ENCODE measurements at places on chromosomes 13 and 19.
A peak's percentile ranks its signal among the peaks of the same experiment; 100 is the strongest.

DNA sequence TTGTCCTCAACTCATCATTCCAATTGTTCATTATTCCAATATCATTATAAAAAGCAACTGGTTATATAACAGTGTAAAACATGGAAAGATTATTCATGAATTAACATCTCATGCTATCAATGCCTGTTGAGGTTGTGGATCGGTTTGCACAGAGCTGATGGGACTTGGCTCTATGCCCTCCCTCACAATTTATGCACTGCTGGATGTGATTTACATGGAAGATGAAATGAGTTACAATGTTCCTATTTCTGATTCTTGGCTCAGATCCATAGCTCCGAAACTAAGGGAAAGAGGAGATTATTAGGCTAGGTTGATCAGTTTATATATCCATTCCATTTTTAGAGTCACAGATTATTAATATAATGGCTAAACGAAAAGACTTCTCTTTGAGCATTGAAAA is 38.6 kb downstream of the SCEL start:
- no peak for DNase-seq

DNA sequence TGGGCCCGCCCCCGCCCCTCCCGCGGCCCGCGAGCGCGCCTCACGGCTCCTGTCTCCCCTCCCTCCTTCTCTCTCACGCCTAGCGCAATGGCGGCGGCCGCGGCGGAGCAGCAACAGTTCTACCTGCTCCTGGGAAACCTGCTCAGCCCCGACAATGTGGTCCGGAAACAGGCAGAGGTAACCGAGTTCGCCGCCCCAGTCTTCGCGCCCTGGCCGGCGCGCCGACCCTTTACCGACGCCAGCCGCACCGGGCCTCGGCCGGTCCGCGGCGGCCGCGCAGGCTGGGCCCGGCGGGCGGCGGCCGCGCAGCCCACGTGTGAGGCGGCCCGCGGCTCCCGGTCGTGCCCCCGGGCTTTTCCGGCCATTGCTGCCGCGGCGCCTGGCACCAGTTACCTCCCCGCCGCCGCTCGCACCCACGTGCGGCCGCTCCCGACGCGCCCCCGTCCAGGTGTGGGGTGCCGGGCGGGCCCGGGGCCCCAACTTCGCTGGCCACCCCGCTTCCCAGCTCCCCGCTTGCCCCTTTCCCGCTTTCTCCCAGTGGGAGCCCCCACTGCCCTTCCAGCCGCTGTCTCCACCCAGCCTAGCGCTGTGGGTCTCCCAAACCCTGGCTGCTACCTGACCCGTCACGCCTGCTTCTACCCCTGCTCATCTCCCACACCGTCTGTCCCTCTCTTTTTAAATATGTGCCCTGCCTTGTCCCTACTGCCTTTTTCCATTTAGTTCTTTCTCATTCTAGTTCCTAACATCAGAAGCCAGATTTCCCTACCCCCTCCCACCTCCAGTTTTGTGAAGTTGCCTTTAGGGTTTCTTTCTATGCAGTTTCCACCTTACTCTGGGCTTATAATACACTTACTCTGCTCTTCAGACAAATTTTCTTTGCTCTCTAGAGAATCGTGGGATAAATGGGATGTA is 23.4 kb downstream of the IPO5 start:
- no peak for DNase-seq

GRCh38 chr19:32172566-32173160 is 172.7 kb upstream of the ZNF507 start:
- no peak for DNase-seq

- peak; percentile 51 for DNase-seq
These were observed 4.8 kb upstream of the CEACAM16 start for GRCh38 chr19:44694184-44694579.

DNA sequence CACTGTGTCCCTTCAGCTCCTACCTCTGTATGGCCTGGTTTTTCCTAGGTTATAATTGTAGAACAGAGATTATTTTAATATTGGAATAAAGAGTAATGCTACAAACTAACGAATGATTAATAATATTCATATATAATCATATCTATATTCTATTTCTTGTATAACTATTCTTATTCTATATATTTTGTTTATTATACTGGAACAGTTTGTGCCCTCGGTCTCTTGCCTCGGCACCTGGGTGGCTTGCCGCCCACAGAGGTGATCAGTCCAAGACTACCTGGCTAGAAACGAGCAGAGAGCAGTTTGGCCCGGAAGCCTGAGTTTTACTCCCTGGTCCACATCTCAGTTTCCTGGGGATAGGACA is 3.9 kb upstream of the SLC27A1 start:
- no peak for DNase-seq

DNA sequence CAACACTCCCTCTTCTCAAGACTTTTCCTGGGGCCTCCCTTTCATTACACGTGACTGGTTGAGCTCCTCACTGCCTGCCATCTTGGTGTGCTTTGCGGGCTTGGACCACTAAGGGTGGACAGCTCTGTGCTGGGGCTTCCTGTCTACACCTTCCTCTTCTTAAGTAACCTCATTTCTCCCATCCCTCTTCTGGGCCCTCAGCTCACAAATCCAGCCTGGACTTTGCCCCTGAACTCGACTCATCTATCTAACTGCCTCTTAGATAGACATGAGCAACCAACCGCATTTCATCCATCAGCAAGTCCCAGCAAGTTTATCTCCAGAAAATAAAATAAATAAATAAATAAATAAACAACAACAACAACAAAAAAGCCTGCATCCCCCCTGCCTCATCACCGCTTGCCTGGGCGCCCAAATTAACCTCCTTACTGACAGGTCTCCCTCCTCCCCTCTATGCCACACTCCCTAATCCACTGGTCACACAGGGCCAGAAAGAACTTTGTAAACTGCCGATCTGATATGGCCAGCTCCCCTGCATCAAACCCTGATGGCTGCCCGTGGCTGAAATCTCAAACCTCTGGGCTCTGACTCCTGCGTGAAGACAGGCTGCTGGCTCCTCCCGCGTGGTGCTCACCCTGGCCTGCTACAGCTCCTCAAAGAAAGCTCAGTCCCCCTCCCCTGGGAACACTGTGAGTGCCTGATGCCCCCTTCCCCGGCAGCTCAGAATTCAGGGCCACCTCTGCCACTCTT is 7.8 kb downstream of the ISOC2 start:
- DNase-seq: no peak

GRCh38 chr19:16882146-16882545 is 6.7 kb upstream of the F2RL3 start:
- DNase-seq: no peak

GRCh38 chr19:49437231-49437630 is 4.1 kb downstream of the SLC17A7 start:
- no peak for DNase-seq

DNA sequence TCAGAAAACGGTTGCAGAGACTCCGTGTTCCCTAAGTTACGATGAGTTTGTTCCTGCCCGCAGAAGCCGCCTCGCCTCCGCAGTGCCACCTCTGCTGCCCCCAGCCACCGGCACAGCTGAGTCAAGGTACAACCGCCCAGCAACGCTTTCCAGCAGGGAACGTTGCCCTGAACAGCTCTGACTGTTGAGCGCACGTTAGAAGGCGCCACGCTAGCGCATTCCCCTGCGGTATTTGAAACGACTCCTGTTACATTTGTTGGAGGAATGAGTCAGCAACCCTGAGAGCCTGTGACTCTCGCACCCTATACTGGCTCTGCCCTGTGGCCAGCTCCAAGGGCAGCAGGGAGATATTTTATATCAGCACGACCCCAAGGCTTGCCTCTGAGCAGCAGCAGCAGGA is 302.8 kb downstream of the TEX29 start:
- no peak for DNase-seq

DNA sequence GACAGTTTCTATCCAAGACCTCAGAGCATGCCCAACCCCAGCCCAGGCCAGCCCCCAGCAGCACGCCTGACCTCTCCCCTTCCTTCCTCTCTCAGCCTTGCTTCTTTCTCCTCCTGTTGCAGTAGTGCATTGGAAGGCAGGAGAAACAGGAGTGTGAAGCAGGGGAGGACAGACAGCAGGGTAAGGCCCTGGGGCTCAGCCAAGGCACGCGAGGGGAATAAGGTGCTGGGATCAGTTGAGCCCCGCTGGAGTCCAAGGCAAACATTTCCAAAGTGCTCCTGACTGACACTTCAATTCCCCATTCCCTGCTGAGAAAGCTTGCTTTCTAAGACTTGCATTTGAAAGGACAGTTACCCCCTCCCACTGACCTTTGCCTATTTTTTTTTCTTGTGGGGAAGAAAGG is 73.1 kb upstream of the OLFM4 start:
- no peak for DNase-seq

- DNase-seq: no peak
These were observed 8.2 kb upstream of the UBL3 start for GRCh38 chr13:29858667-29859066.

DNA sequence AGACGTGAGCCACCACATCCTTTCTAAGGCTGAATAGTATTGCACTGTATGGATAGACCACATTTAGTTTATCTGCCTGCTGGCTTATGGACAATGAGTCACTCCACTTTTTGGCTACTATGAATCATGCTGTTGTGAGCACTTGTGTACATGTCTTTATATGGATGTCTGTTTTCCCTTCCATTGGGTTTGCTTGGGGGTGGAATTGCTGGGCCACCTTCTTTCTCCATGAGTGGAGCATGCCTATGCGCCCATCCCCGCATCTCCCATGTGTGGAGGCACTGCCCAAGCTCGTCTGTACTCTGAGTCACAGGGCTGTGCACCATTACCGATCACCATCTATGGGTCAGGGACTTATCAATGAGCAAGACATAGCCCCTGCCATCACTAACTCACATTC is 127.2 kb upstream of the GJB6 start:
- peak; percentile 55 for DNase-seq

DNA sequence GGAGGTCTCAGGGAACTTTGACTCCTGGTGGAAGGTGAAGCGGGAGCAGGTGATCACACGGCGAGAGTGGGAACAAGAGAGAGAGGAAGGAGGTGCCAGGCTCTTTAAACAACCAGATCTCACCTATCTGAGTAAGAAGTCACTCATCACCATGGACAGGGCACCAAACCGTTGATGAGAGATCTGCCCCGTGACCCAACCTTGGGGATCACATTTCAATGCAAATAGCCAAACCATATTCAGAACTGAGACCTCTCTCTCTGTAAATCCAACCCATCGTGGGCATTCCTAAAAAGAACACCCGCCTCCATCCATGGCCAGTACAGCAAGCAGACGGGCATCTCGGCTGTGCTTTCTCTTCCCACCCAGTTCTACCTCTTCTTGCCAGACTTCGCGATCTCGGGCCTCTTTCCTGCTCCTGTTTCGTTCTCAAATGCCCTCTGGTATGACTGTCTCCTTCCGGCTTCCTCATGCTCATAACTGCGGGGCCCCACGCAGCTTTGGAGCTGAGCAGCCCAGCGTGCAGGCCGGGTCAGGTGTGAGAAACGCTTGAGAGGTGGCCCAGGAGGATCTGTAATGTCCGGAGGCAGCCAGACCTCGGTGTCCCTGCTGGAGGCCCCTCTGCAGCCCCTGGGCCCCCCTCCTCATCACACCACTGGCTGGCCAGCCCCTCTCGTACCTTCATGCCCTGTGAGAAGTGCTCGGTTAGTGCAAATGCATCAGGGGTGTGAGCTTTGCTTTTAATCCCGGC is 97.0 kb upstream of the GPR183 start:
- no peak for DNase-seq

DNA sequence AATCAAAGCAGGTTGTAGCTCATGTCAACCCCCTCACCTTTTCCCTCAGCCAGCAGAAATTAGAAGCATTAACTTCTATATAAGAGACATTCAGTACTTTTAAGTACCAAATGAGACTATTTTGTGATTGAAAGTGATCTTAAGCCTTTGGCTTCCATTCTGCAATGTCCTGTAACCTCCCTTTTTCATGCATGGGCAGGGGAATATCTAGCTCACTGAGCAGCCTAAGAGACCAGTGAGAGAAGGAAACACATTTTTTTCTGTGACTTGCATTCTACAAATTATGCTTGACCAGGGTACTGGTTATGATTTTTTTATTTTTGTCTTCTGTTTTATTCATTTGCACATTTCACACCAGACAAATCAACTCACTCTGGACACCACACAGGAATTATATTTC is 369.6 kb downstream of the KCTD12 start:
- no peak for DNase-seq

- DNase-seq: peak; percentile 94
These were observed 540 bp downstream of the TMEM160 start for GRCh38 chr19:47047763-47048405.

DNA sequence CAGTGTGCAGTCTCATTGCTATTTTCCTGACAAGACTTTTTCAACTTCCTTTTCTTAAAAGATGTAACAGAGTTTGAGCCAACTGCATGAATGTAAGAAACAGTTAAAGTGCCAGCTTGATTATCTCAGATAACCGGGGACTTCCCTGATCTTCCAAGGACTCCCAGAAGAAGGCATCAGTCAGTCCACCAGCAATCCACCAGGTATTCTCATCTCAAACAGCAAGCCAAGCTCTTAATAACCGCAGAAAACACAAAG is 350.1 kb downstream of the LIG4 start:
- no peak for DNase-seq

GRCh38 chr13:98033277-98034247 is 80.1 kb downstream of the IPO5 start:
- DNase-seq: peak; percentile 53

GRCh38 chr13:110551284-110551683 is 10.2 kb downstream of the RAB20 start:
- no peak for DNase-seq

- peak; percentile 34 for DNase-seq
These were observed 49.1 kb upstream of the UBAC2 start for GRCh38 chr13:99151516-99151915.

DNA sequence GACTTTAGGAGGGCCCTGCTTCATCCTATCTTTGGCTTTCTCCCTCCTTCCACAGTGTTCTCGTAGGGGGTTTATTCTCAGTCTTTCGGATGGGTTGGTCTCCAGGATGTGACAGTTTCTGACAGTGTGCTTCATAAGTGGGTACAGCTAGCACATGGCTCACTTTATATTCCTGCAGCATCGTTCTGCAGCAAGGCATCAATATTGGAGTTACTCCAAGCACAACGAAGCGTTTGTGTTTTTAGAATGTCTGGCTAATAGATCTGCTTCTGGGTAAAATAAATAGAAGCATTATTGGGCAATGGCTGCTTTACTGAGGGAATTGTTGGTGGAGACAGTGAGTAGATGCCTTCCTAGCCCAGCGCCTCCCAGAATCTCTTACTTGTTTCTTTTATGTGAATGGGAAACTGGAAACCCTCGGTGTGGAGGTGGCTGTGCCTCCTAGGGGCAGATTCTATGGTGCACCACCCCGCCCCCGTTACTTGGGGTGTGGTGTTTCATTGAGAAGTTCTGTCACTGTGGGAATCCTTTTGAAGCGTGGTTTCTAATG is 2.0 kb downstream of the FARP1 start:
- DNase-seq: peak; percentile 7
